Tibial nerve (tissue), 4 donors: ENCODE measurements at places on chromosomes 11 and 22. TPM values are rescaled to one million over a fixed set of nuclear protein-coding genes. Genes with fewer than 3 reads are reported as not detected.

- DNase-seq, result no peak
Observed at GRCh38 chr11:12968826-12969225, 40.3 kb upstream of the RASSF10 start.

GRCh38 chr11:77501758-77502157 lies 27.9 kb upstream of the PAK1 start:
- no peak for DNase-seq

DNA sequence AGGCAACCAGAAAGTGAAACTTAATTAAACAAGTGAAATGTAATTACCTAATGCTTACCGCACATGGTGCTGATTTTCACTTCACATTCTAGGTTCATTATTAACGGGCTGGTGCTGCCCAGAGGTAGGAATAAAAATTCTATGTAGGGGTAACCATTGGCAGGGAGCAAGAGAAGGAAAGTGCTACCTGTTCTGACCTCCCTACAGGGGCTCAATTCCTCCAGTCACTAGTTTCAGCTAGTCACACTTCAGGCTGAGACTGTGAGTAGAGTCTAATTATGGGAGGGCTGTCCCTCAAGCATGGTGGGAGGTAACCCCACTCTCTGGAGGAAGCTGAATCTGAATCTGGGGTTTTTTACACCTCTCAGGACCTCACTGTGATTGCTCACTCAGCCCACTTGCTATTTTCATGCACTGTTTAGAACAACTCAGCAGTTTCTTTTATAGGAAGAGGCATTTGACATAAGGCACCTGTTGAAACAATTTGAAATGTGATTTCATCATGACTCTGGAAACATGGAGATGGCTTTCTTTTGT lies 75.4 kb downstream of the MAML2 start:
- DNase-seq, result no peak

DNA sequence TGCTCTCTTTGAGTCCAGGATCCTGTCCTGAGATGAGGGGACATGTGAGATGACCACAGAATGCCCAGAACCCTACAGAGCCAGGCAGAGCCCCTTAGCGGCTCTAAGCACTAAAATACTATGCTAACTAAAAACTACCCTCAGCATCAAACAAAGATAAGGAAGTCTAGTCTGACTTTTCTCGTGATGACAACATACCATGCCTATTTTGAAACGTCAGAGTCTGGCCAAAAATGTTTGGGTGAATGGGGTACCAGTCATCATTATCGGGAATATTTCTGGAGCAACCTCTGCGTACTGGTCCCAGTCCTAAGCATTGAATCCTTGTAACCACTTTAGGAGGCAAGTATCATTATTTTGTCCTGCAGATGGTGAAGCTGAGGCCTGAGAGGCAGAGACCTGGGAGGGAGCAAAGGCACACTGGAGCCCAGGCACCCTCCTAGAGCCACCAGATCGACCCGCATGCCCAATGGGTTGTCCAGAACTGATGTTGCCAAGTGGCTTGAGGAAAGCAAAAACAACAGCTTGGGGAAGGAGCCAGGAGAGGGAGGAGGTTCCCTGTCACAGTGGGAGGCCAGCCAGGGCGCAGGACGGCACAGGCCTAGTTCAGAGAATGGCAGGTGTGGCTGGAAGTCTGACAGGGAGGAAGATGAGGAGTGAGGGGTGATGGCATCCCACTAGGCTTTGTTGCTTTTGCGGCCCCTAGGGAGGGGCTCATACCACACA lies 7.2 kb upstream of the OSM start:
- DNase-seq, result no peak

DNA sequence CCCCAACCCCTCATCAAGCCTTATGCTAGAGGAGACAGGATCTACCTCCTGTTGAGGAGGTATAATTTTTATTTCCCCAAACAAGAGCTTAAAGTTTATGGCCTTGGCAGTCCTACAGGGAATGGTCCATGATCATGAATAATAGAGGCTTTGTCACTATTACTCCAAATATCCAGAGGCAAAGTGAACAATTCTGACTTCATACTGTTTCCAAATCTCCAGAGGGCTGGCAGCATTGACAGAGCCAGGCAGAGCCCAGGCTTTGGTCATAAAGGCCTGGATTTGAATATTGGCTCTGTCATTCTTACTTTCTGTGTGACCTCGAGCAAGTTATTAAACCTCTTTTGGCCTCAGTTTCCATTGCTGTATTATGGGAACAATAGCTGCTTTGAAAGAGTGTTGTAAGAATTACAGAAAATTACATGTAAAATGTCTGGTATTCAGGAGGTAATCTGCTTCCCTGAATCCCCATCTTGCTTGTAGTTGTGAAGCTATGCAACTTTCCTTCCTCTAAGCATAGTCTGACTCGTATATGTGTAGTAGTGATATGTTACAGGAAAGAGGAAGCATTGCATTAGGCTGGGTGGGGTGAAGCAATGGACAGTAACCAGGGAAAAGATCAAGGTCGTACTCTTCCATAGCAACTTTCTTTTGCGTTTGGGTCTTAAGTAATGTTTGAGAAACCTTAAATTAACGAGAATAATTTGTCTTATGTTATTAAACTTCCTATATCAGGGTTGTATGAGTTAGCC lies 88.8 kb downstream of the CD44 start:
- no peak for DNase-seq

The SLC5A12 gene
- total RNA-seq, result 0.63 TPM

DNA sequence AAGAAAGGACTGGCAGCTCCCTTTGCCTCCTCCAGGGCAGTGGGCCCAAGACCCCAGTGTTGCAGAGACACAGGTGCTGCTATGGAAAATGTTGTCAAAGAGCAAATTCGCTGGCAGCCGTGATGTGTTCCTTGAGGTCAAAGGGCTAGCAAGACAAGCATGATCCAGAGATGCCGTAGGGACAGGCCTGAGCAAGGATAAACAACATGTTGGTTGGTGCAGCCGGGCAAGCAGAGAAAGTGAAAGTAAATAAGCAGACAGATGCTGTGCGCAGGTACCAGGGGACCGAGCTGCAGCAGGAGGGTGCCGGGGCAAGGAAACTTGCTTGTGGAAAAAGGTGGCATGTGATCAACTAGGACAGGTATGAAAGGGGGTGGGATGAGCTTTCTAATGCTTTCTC lies 125.5 kb upstream of the NECTIN1 start:
- DNase-seq, result no peak

The DRICH1 gene
- total RNA-seq, result not detected

GRCh38 chr11:94194712-94195111 lies 66.1 kb downstream of the PANX1 start:
- no peak for DNase-seq

DNA sequence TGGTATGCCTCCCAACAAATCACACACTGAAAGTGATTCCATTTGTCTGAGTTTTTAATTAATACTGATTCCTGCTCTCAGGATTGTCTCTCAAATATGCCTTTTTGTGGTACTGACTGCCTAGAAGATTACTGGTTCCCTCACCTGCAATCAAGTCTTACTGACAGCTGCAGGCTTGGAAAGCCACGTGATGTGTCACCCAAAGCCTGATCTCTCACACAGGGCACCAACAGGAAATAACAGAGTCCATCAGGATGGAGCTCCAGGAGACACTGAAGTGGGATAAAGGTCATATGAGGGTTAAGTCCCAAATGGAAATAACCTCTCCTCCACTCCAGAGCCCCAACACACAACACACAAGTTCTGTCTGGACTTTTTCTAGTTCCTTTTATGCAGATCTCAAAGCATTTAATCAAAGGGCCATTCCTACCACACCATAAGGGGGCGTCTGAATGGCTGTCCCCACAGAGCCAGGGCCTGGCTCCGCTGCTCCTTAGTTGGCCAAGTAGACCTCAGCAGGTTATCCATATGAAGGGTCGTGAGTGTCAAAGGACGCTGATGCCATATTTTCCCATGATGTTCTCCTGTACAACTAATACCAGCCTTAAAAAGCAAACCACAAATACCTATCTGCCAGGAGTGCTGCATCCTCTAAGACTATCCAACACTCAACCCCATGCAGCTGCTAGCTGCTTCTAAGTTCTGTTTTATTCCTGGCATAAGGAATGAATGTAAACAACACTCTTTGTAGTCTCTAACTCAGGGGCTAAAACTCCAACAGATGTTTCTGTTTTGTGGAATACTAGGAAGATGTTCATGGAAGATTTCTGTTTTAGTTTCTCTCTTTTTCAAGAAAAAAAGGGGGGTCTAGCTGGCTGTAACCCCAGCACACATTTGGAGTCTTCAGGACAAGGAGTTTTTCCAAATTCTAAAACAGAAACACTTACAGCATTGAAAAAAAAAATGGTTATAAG lies 13.0 kb downstream of the SCUBE2 start:
- no peak for DNase-seq

GRCh38 chr22:49497266-49497665 lies 330.4 kb downstream of the BRD1 start:
- DNase-seq, result no peak

The FBLN1 gene
- total RNA-seq, result 172 TPM

The PATE2 gene
- total RNA-seq, result not detected

- no peak for DNase-seq
Observed at GRCh38 chr11:127105593-127106541, 105.3 kb upstream of the KIRREL3 start.
